CD8-positive, alpha-beta memory T cell (primary cell): ENCODE measurements at places on chromosomes 11 and 22.

DNA sequence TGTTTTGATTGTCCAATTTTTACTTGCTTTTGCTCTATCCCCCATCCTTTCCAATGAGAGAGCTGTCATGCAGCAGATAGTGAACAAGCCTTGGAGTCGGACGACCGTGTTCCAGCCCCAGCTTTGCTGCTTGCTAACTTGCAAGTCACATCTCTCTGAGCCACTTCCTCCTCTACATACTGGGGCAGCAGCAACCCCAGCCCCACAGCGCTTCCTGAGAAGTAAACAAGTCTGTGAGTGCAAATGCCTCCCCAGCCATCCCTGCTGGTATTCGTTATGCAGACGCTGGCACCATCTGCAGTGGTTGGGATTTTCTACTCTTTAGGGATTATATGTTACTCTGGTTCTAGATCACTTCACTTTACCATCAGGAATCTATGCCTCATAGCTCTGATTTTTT lies 35.0 kb downstream of the TPBGL start:
- DNase-seq, result peak; percentile 37

GRCh38 chr11:46391186-46391577 lies 394 bp downstream of the CHRM4 start:
- no peak for DNase-seq

DNA sequence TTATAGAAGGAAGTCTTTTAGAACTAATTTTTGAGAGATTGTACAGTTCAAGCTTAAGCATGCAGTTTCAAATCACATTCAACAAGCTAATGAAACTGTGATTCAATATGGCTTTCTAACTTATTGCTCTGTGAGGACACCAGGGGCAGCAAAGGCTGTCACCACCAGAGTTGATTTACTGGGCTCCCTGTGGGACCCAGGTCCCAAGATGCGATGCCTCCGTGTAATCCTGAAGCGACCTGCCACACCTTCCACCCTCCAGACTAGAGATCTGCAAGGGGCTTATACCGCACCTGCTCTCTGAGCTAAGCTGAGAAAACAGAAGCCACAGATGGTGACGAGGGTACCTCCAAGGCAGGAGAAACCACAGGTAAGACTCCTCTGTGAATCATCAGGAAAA lies 918 bp upstream of the OR51Q1 start:
- no peak for DNase-seq

GRCh38 chr11:46243796-46244109 lies 33.7 kb upstream of the CREB3L1 start:
- DNase-seq, result no peak

DNA sequence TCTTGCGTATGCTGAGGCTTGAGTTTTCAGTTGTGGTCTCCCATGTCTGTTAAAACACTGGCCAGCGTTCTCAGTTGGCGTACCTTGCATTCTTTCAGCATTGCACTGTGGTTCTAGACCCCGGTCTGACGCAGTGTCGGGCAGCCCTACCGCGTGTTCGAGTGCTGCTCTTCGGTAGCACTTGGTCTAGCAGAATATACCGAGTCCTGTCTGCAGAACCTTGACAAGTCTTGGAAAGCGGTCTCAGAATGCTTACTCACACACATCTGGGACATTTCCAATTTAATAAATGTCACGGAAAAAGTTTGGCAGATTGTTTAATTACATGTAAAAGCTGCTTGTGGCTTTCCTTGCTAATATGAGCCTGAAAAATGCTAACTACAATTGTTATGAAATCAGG lies 32.6 kb downstream of the PPFIA1 start:
- DNase-seq, result no peak

DNA sequence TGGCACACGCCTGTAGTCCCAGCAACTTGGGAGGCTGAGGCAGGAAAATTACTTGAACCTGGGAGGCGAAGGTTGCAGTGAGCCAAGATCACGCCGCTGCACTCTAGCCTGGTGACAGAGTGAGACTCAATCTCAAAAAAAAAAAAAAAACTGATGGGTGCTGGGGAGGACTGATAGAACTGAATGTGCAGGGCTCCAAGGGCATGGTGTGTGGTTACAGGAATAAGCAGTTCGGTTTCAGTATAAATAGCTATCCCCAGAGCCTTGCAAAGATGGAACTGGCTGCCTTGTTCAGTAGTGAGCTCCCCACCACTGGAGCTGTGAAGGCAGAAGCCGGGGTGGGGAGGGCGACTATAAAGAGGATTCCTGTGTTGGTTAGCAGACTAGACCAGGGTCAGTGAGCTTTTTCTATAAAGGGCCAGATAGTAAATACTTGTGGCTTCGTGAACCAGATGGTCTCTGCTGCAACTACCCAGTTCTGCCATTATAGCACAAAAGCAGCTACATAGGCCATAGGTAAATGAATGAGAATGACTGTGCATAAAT lies 5.9 kb downstream of the TOM1 start:
- DNase-seq, result no peak

- DNase-seq, result no peak
These were observed 43.2 kb upstream of the RDX start for GRCh38 chr11:110339456-110340250.

DNA sequence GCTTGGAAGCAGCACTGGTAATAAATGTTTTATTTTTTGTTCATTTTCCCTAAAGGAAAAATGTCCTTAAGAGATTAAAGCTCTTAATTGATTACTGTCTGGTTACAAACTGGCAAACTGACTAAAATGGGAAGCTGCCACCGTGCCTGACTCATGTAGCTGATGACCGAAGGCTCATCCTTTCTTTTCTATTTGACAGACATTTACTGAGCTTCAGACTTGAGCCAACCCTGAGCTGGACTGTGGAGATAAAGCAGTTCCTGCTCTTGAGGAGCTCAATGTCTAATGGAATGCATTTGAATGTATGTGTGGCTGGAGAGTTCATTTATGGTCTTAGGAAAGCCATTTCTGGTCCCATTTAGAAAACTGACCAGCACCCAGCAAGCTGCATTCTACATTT lies 91.3 kb downstream of the RNF169 start:
- no peak for DNase-seq

GRCh38 chr11:34416766-34417165 lies 22.0 kb upstream of the CAT start:
- DNase-seq, result no peak

DNA sequence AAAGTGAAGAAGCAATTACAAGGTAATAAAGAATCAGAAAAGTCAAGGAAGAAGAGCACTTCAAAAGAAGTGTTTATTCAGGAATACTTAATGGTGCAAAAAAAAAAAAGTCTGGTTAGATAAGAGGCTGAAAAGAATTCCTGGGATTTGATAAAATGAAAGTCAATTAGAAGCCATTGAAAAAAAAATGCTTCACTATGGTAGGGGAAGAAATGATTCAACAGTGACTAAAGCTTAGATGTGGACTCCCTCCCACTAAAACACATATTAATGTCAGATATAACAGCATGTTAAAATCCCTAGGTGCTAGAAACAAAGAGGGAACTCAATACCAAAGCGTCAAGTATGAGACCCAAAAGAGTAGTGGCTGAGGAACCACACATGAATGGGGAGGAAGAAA lies 335.3 kb upstream of the PITPNB start:
- DNase-seq, result no peak

- DNase-seq, result no peak
These were observed 408.4 kb downstream of the SOX6 start for GRCh38 chr11:15947681-15948648.

DNA sequence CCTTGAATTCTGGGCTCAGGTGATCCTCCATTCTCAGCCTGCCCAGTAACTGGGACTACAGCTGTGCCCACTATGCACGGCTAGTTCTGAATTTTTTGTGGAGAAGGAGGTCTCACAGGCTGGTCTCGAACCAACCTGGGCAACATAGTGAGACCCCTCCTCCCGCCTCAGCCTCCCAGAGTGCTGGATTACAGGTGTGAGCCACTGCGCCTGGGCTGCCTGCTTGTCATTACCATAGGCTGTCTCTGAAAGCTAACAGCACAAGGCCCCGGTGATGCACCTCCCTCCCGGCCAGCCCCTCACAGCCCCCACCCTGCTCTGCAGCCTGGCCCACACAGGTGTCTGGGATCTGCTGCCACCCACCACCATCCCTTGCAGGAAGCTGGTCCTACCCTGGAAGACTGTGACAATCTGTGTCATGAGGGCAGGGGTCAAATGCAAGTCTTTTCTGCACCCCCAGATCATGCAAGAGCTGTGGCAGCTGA lies 82.4 kb downstream of the DGCR2 start:
- no peak for DNase-seq

- DNase-seq, result peak; percentile 50
These were observed 52.8 kb downstream of the MYH9 start for GRCh38 chr22:36334821-36335603.

- DNase-seq, result no peak
These were observed 79.7 kb upstream of the HORMAD2 start for GRCh38 chr22:30000566-30000965.

GRCh38 chr22:48557473-48557872 lies 1270.2 kb downstream of the BRD1 start:
- no peak for DNase-seq

GRCh38 chr11:82465481-82465880 lies 268.2 kb downstream of the FAM181B start:
- DNase-seq, result no peak

- DNase-seq, result peak; percentile 44
These were observed at the start of gene KMT5B for GRCh38 chr11:68213135-68213515. Gene KMT5B (minus strand): TSS chr11:68213296. CDS start chr11:68190076, 23,220 bp downstream.

DNA sequence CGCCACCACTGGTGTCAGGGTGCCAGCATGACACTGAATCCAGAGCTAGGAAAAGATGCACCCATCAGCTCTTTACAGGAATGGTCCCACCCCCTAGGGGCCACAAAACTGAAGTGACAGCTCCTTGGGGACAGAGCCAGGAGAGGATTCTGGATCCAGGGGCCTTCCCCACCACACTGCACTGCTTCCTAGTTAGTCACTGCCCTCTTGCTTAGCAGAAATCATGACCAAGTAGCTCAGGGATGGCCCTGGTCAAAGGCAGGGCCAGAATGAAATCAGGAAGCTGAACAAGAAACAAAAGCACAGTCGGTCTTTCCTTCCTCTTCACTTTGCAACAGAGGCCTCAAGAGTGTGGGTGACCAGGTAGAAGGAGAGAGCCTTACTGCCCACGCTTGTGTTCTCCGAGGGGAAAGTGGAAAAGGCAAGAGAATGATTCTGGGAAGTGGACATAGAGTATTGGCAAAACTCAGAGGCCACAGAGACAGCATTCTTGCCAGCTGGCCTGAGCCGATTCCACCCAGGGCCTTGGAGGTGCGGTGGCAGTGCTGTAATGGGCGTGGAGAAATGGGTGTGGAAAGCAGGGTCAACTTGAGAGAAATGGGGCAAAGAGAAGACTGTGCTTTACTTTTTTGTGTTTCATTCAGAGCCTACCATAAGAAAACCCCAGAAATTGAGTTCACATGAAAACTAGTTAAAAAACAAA lies 39.8 kb downstream of the KCNJ1 start:
- DNase-seq, result no peak

GRCh38 chr11:70135625-70136059 lies 57.5 kb downstream of the ANO1 start:
- DNase-seq, result no peak

DNA sequence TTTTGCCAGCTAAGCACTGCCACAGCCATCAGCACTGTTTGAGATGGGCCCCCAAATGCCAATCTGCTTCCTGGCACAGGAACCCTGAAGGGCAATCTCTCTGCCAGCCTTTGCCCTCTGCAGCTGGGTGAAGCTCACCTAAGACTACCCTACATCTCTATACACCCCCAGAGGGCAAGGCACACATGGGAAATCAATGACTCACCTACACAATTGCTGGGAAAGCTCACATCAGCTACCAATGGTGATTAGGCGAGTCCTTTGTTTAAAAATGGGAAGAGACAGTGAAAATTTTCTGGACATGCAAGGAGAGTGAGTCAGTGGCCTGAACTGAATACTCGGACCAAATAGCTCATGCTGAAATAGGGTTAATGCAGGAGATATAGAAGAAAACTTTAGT lies 12.6 kb upstream of the PRDM11 start:
- no peak for DNase-seq

GRCh38 chr11:134098566-134099184 lies 29.8 kb downstream of the JAM3 start:
- no peak for DNase-seq

- no peak for DNase-seq
These were observed 42.1 kb downstream of the PRDM10 start for GRCh38 chr11:129960216-129961214.

DNA sequence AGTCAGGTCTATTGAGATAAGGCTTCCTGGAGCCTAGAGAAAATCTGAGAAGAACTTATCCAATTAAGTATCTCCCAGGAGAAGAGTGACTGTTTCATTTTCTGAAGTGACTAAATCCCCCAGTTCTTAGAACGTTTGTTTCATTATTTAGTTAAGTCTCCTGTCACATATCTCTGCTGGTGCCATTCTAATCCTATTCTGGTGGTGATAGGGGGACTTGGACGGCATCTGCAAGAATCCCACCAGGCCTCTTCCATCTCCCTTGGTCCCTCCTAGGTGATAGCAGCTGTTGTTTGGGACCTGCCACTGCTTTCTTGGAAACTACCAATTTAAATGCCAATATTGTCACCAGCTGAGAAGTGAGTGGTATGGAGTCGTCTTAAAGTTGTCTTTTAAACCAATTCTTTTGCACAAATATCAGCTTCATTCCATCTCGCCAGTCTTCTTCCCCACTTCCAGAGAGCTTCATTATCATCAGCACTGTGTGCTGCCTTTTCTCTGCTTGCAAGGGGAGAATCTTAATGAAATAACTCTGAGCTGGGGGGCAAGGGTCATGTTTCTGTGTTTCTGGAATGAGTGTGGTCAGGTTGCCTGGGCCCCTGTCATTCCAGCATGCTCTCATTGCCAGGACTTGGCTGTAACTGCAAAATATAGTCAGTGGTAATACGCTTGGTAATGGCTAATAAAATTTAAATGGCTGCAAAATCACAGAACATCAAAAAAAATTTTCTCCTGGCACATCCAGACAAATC lies 104.8 kb downstream of the LDLRAD3 start:
- no peak for DNase-seq

- no peak for DNase-seq
These were observed 1379.0 kb downstream of the LRRC4C start for GRCh38 chr11:40080434-40080833.

GRCh38 chr11:111419641-111420327 lies 40.7 kb upstream of the POU2AF1 start:
- DNase-seq, result no peak

DNA sequence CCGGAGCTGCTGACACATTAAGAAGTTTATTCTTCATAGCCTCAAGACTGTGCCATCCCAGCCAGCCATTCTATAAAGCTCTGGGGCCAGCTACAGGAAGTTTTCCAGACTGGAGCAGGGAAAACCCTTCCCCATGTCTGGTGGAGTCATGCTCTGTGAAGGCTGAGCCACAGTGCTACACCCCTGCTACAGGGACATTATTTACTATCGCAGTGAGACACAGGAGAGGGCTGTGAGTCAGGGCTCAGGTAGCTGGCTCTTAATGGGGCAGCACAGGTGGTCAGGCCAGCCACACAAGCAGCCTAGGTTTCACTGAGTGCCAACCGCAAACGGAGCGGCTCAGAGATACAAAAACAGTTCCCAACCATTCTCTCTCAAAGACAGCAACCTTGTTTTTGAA lies 12.1 kb downstream of the HPS4 start:
- no peak for DNase-seq

- no peak for DNase-seq
These were observed 44.5 kb downstream of the PARVB start for GRCh38 chr22:44068422-44069191.

- DNase-seq, result no peak
These were observed 7.5 kb downstream of the DIXDC1 start for GRCh38 chr11:111944651-111945051.

GRCh38 chr11:60862171-60862570 lies 5.2 kb upstream of the ZP1 start:
- DNase-seq, result no peak

- DNase-seq, result no peak
These were observed 66.2 kb downstream of the IGLL5 start for GRCh38 chr22:22953791-22954190.

GRCh38 chr11:8360086-8360828 lies 96.6 kb upstream of the LMO1 start:
- no peak for DNase-seq
